OCI-M1 (cell line): ENCODE measurements at places on chromosomes 6 and 20.

DNA sequence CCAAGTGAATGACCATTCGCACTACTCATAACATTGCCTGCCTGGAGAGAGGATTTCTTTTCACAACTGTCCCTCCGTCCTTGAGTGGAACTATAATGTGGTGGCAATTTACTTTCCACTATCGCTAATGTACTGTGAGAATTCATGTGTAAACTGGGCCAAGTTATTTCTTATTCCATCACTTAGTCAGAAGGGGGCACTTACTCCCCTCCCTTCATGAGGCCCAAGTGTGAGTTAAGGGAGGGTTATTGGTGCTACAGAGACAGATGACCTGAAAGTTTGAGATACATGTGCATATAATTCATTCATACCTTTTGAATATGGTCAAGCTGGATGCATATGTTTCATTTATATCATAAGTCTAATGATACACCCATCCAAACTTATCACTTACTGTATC, 65.2 kb upstream of the LOC128125822 start:
- DNase-seq, result no peak

DNA sequence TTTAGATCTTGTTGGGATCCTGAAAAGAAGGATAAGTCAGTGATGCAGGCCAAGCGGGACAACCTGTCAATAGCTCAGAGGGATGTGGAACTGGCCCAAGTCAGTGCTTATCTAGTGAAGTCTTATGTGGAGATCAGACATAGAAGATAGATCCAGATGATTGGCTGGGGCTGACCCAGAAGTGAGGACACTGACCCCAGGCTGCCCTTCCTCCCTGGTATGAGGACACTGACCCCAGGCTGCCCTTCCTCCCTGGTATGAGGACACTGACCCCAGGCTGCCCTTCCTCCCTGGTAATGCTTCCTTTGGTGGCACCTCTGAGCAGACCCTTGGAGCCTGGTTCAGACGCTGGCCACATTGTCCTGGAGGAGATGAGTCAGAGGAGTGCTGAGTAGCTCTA, 159.7 kb downstream of the PHACTR3 start:
- DNase-seq, result no peak

- no peak for DNase-seq
Observed at GRCh38 chr6:19994909-19995308, 157.7 kb downstream of the ID4 start.

DNA sequence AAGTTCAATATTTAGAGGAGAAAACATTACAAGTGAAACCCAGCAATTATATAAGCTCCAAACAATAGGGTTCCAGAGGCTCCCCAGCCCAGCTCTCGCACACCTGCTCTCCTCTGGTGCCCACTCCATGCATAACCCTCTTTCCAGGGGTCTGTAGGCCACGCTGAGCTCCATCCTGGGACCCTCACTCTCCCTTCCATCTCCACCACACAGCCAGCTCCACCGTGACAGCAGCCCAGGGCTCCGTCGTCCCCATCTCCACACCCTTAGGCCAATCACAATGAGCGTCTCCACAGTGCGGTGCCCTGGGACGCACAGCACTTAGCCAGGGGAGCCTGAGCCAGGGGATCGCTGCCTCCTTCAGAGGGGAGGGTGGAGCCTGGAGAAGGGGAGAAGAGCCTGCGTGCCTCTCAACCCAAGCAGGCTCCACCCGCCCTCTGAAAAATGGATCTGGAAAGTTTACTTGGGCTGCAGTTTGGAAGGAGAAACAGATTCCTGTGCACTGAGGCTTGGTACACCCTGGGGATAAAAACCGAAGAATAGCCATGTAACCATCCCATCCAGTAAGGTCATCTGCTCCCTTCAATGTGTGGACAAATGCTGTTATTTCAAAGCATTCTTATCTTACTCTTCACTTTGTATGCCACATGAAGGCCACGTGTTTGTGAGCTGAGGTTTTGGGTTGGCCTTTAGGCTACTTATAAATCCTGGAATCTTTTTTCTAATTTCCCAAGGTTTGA, 72.4 kb upstream of the GGTLC1 start:
- DNase-seq, result no peak

GRCh38 chr6:2497922-2498623, 252.6 kb downstream of the MYLK4 start:
- DNase-seq, result no peak

- DNase-seq, result no peak
Observed at GRCh38 chr20:50655311-50655880, 35.9 kb downstream of the RIPOR3 start.

DNA sequence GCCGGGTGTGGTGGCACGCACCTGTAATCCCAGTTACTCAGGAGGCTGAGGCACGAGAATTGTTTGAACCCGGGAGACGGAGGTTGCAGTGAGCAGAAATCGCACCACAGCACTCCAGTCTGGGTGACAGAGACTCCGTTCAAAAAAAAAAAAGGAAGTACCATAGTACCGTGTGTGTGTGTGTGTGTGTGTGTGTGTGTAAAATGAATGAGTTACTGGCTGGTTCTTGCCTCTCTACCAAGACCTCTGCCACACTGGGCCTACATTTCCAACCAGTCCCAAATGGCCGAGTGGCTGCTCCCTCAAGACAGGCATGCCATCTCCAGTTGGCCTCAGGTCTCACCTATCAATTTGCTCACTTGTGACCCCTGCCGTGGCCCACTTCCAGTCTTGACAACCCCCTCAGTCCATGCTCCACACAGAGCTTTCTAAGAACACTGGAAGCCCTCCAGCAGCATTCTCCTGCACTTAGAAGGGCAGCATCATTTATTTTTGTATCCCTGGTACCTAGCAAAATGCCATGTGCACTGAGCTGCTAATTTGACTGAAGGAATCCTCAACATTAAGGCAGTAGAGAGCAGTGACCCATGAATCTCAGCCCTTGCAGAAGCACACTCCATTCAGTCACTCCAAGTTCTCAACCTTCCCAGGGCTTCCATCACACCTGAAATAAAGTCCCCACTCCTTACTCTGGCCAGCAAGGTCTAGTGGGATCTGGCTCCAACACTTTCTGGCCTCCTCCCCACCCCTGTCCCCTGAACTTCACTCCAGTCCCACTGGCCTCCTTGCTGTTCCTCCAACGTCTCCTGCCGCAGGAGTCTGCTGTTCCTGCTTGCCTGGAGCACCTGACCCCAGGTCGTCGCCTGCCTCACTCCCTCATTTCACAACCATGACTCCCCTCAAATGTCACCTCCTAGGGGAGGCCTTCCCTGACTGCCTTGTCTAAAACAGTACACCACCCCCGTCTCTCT, 29.9 kb downstream of the COX4I2 start:
- peak; percentile 58 for DNase-seq

GRCh38 chr6:111416529-111416928, 66.5 kb downstream of the REV3L start:
- DNase-seq, result no peak
